ENCODE measurements at places on chromosomes 13 and 19. TPM values are rescaled to one million over a fixed set of nuclear protein-coding genes. Genes with fewer than 3 reads are reported as not detected.

DNA sequence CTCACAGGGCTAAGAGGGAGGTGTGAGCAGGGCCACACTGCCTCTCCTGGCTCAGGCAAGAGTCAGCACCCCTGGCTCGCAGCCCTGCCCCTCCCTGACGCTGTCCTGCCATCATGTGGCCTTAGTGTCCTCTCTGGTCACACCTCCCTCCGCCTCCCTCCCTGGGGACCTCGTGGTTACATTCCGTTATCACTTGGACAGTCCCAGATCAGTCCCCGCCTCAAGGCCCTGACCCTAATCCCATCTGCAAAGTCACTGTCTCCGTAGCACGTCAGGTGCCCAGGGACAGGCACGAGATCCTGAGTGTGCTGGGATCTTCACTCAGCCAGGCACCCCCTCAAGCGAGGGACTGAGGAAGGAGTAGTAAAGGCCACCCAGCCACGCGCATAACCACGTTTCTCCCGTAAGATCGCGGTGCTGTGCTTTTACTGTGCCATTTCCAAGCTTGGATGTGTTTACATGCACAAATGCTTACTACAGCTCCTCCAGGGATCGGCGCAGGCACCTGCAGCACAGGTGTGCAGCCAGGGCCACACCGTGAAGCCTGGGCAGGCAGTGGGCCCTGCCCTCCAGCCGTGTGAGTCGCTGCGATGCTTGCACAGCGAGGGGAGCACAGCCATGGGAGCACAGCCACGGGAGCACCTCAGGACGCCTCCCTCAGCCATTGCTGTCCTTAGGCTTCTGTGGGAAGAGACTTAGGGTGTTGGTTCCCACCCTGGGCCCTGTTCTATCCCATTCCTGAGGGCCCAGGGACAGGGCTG lies 10.7 kb upstream of the TMEM255B start:
- DNase-seq: no peak

GRCh38 chr19:11617180-11618062 lies 20.1 kb downstream of the ZNF627 start:
- no peak for DNase-seq

DNA sequence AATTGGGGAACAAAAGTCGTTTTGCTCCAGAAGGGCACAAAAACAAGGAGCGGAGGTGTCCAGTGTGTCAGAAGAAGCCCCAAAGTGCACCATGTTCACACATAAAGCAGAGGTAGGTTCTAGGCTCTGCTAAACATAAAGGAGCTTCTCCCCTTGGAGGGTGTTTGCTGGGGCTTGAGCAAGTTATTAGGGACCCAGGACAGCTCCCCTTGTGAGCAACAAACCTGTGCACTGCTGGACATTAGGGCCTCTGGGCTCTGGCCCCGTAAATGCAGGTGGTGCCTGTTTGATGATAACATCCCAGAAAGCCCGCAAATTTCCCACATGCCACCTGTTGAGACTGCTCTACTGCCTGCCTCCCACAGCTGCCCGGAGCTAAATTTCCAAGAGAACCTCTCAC lies 10.8 kb downstream of the RCN3 start:
- no peak for DNase-seq

GRCh38 chr13:108315273-108315672 lies 45.8 kb downstream of the TNFSF13B start:
- no peak for DNase-seq

- no peak for DNase-seq
These were observed 27.1 kb downstream of the C19orf47 start for GRCh38 chr19:40321076-40321475.

DNA sequence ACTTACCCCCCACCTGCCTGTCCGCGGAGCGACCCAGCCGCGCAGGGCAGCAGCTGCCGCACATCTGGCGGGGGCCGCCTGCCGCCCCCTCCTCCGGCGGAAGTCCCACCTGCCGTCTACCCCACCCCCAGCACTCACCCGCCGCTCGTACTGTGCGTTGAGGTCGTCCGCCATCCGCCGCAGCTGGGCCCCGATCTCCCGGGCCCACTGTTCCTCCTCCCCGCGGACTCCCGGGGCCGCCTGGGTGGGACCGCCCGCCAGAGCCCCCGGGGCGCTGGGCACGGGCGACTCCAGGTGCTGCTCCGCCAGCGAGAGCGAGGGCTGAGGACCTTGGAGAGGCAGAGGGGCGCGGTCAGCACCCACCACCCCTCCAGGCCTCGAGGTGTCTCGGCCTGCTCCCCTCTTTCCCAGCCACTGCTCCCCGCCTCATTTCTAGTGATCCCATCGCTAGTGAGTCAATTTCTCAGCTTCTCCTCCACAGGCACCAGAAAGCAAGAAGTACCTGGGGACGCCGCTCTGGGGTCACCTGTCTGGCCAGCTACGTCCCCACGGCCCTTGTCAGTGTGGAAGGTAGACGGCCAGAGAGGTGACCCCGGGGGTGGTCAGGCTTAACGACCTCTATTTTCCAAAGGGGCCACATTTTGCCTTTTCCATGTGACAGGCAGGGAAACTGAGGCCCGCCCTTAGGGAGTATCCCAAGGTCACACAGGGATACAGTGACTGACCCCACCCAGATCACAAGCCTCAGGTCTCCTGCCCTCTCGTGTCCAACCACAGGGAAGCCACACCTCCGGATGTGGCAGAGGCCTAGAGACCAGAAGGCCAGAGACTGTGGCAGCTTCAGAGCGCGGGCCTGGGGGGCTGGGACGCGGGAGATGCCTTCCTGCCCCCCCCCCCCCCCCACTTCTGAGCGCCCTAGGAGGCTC lies 4.3 kb downstream of the BBC3 start:
- DNase-seq: no peak

- no peak for DNase-seq
These were observed 20.7 kb downstream of the POMP start for GRCh38 chr13:28679628-28680027.

- DNase-seq: no peak
These were observed 484.5 kb downstream of the SLITRK6 start for GRCh38 chr13:85314686-85315085.

GRCh38 chr19:55973982-55974381 lies 12.6 kb upstream of the NLRP5 start:
- no peak for DNase-seq

GRCh38 chr19:1009981-1010538 lies 9.8 kb downstream of the GRIN3B start:
- no peak for DNase-seq

- DNase-seq: no peak
These were observed 47.4 kb upstream of the SERPINE3 start for GRCh38 chr13:51292000-51292565.

DNA sequence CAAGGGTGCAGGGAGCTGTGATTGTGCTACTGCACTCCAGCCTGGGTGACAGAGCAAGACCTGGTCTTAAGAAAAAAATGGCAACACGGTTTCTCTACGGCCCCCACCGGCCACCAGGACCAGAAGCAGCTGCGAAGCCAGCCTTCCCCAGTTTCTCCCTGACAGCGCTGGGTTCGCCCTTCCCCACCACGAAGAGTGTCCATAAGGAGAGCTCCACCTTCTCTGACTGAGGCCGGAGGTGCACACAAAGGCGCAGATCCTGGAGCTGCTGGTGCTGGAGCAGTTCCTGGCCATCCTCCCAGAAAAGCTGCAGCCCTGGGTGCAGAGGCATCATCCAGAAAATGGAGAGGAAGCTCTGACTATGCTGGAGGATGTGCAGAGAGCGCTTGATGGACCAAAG lies 52.2 kb upstream of the ZNF599 start:
- no peak for DNase-seq

DNA sequence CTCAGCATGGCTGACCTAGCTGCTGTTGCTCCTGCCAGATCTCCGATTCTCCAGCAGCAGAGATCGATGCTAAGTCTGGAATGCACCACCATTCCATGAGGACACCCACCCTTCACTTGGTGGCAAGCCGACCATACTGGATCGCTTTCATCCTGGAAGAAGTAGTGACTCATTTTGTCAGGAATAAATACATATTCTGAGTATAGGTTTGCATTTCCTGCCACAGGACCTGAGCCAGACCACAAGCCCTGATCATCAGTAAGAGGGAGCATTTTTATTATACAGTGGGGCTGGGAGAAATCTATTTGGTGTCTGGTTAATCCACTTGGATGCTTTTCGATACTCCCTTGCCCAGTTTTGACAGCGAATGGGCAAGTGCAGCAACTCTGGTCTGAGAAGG lies 10.9 kb upstream of the KCTD15 start:
- no peak for DNase-seq

Gene MLNR
- total RNA-seq: not detected

Gene SOHLH2
- 2.2 TPM for total RNA-seq

All from dorsolateral prefrontal cortex (tissue), 122 donors.